ENCODE measurements at places on chromosomes 6 and 20.

DNA sequence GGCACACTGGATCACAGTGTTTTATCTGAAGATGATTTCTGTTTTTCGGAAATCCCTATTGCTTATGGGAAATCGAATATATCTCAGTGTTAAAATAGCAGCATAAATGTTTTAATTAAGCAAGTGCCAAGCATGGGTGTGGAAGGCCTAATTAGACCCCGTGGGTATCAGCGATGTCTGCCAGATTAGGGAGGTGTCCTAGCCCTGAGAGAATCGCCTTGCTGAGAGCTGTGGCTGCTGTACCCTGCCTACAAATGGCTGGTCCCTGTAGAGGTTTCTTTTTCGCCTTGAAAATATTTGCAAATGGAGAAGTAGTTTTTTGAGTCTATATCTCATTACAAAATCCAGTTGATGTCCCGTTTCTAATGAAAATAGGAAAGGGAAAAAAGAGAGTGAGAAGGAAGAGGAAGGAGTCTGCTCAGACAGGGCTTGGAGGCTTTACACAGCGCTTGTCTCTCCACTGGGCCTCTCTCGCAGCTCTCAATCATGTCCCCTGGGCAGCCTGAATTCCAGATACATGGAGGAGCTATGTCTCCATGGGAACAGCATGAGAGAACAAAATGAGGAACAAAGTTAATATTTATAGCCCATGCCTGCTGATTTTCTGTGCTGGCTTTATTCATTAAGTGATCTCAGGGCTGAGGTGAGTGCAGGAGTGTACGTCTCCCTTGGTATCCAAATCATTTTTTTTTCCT lies 35.2 kb upstream of the BCLAF1 start:
- no peak for DNase-seq

- no peak for DNase-seq
Observed at GRCh38 chr6:97040355-97040860, 115.9 kb downstream of the KLHL32 start.

DNA sequence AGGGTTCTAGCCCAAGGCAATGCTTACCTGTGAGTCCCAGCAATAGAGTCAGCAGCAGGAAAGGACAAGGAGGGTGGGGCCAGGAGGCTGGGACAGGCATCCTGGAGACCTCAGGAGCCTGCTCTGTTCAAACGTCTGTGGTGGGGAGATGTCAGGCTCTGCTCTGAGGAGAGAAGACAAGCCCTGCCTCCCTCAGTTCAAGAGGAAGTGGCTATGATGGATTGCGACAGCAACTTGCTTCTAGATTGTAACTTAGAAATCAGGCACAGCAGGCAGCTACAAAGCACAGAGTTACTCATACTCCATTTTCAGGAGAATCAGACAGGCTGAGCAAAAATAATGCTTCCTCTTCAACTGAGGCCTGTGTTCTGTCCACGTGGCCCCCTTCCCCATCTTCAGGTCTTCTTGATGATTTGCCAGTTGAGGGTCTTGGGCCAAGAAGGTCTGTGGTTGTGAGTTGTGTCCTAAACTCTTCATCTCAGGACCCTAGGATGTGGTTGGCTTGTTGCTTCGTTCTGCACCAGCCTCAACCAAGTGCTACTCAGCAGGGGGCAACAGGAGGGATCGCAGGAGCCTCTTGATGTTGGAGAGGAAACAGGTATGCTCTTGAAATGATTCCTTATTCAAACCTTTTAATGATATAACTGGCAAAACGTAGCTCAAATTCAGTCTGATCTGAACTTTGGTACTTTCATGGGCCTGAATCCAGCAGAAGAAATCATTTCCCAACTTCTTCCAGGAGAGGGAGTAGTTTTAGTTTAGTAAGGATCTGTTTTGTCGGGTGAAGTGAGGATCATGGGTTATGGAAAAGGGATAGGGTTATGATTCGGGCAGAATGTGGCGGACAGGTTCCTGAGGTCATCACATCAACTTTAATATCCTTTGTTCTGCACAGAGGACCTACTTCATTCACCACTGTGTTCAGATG lies 31.0 kb downstream of the SIRPB1 start:
- DNase-seq: no peak

DNA sequence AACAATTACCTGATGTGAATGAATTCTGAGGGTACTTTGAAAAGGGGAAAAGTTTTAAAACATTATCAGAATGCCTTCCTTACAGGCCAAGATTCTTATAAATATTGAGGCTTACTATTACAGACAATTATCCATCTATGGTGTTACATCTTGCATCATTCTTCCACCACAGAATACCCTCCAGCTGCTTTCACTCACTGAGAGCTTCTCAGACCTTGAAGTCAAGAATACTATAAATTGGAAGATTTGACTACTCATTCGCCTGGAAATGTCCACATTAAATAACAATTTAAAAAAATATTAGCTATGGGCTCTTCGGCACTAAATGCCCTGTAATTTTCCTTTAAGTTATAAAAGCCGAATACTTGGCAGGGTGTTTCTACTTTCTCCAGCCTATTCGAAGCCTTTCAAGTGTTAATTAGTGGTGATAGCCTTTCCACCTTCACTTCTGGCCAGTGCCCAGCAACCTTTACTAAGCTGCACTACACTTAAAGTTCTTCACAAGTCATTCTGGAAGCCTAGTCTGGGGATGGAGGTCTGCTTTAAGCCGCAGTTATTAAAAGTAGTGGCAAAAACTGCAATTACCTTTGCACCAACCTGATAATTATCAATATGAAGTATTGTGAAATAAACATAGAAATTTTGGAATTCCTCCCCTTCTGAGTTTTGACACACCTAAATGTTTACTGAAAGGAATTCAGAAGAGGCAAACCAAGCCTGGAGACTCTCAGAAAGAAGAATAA lies 100.9 kb downstream of the BMP5 start:
- no peak for DNase-seq

- DNase-seq: no peak
Observed at GRCh38 chr20:38372806-38373205, 26.5 kb downstream of the LBP start.

DNA sequence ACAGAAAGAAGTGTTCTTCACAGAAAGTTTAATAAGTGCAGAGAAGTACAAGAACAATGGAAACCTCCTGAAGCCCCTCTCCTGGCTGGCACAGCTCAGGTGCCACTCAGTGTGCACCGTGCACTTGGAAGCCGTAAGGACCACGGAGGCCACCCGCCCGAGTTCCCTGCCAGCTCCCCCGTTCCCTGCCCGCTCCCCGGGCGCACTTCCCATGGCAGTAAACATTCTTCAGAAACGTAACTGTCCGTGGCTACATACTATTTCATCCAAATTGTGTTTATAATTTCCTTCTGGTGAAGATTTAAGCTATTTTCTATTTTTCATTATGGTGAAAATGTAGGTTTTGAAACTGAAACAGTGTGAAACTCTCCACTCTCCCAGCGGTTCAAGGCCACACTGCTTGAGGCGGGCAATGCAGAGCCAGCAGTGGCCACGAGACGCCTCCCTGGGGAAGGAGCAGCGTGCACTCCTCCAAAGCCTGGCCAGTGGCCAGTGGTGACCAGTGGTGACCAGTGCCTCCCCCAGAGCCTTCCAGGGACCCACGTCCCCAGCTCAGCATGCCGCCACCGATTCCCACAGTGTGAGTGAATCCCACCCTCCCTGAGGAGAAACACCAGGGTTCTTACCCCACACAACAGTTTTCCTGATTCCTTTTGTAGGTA lies 46.4 kb downstream of the TAF4 start:
- DNase-seq: no peak

DNA sequence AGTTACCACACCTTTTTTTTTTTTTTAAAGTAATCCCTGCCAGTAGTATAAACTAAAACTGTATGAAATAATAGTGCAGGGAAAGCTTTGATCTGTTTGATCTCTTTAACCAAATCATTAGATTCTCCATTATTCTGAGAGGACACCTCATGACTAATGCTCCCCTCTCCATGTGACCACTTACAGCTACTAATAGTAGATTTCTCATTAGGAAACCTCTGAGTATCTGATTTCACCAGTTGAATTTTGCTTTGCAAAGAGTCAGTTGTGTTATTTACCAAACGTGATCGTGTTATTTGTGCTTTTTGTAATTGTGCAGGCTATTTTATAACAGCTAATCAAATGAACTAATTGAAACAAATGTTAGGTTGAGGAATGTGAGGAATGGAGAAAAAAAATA lies 12.5 kb downstream of the CASP8AP2 start:
- DNase-seq: no peak

DNA sequence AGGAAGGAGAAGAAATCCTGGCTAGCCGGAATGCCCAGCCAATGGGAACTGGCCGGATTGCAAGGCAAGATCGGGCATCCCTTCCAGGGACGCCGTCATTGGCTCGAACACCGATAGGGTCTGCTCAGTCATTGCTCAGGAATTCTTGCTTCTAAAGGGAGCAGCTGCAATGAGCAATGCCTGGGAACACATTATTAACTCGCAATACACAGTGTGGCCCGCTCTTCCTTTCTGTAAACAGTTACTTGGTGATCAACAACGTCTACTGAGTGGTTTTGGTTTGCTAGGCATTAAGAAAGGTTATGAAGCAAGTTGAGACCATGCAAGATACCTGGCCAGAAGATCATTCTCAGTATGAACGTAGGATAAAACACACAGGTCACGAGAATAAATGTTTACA lies 165.4 kb upstream of the CITED2 start:
- no peak for DNase-seq

DNA sequence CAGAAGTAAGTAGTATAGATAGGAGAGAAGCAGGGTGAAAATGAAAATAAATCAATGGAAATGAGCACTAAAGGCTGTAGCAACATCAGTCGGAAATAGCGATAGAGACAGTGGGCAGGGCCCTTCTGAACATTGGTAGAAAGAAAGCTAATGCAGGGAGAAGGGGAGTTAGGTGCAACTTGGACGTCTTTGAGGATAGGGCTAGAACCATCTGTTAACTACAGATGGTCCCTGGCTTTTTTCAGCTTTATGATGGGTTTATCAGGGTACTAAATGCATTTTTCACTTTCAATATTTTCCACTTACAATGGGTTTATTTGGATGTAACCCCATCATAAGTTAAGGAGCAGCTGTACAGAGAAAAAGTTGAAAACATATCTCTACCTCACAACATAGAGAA lies 72.8 kb upstream of the CNR1 start:
- no peak for DNase-seq

DNA sequence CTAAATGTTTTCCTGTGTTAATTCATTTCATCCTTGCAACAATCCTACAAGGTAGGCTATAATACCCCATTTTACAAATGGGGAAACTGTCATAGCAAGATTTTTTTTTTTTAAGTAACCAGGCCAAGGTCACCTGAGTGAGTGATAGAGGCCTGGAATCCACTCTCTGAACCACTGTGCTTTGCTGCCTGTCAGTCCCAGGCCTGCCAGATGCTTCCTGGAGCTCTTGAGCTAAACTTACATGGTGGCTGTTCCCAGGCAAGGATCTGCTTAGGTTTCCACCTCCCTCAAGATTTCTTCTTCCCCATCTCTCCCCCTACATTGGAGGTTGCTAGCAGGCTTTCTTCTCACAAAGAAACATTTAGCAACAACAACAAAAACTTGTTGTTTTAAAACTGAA lies 32.7 kb upstream of the RNF8 start:
- DNase-seq: no peak

Data from stimulated activated CD4-positive, alpha-beta T cell treated with anti-CD3 and anti-CD28 coated beads, Interleukin-2, amount 100 ng/mL, for 4 hours (primary cell).